ENCODE measurements at places on chromosomes 3 and 15.

GRCh38 chr3:43222590-43222989, 63.8 kb upstream of the SNRK start:
- peak; percentile 72 for DNase-seq

DNA sequence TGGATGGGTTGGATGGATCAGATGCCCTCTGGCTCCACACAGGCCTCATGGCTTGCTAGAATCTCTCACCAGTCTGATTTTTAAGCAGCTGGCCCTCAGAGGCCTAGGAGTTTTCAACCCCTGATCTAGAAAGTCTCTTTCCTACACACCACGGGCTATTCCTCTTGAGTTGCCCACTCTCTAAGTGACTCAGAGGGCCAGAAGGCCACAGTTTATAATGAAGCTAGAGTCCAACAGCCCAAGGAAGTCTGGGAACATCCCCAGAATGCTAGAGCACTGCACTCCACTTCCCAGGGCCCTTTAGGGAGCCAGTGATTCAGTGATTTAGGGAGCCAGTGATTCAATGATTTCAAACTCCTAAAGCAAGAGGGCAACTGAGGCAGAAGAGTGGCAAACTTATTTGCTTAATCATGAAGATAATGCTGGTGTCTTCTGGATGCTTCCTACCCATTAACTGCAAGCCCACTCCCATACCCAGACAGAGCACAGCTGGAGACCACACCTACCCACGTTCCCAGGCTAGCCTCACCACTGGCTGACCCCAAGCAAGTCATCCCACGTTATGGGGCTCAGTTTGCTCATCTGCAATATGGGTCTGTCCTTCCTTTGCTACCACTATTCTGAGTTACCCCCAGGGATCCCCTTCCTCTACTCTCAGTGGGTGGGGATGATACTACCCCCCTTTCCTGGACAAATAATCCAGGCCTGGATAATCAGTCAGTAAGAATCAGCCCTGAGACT, 36.7 kb downstream of the ABTB1 start:
- DNase-seq = no peak

DNA sequence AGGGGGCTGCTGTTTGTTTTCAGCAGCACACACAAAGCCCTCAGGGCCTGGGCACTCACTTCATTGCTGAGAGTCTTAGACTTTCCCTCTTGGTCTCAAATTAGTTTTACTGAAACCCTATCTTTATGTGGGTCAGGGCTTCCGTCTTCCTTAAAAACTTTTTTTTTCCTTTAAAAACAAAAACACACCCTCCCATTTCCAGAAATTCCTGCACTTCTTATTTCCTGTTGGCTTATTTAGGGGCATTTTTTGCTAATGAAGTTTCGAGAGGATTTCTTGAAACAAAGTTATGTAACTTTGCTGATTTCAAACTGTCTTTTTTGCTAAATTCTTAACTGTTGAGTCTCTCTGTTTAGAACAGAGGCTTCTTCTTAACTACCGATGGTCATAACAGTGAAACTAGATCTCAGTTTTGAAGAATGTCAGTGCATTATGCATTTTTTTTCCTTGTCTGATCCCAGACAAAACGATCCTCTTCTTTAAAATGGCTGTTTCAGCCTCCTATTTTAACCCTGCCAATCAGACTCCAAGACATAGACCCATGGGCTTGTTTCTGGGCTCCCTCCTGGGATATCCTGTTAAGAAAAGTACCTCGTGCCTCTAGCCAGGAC, 23.3 kb downstream of the ANAPC13 start:
- no peak for DNase-seq

DNA sequence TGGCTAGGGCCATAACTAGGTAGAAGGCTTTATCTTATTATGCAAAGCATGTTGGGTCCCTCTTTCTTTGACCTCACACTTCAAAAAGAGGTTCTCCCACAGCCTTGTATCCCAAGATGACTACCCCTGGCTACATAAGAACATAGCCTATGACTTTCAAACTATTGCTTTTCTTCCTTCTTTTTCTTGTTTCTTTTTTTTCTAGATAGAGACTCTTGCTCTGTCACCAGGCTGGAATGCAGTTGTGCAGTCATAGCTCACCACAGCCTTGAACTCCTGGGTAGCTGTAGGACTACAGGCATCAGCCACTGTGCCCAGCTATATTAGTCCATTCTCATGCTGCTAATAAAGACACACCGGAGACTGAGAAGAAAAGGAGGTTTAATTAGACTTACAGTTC, 47.2 kb downstream of the DIPK2A start:
- no peak for DNase-seq

DNA sequence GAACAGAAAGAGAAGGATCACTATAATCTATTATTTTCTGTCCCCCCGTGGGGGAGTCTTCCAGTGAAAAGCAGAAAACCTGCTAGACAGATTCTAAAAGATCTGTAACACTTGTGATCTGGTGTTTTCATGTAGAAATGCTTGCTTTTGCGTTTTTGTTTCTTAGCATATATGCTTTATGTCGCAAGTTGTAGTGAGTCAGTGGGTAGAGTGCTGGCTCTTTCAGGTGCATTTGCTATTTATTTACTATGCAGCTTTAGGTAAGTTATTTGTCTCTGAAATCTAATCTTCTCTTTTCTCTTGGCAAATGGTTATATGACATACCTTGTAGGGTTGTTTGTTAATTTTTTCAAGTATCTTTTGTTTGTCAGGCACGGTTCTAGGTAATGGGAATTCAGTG, 9.4 kb downstream of the AKAP13 start:
- no peak for DNase-seq

GRCh38 chr3:61169621-61170251, 81.5 kb downstream of the FHIT start:
- DNase-seq = no peak

DNA sequence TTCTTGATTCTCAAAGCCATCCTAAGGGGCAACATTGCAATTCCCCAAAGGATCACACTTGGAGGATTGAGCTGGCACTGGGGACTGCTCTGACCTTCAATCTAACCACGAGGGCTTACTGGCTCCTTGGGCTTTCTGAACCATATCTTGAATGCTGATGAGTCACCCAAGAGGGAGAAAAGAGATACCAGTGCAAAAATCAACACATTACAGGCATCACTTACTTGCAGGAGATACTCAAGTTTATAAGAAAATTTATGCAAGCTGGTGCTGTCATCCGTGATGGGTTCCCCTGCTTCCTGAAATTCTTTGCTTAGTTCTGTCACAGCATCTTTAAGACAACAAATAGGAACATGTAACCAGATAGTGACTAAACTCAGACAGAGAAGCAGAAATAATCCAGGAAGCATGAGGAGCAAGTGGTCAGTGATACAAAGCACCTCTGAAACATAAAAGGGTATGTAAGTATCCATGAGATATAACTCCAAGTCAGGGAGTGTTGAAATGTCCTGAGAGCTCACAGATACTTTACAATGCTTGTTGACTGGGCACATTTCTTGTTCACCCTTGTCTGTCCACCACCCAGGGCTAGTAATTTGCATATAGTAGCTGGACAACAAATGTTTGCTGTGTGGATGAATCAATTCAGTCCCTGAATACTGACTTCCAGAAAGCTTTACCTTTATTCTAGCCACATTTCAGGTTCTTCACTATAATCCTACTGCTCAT, 14.1 kb downstream of the FYCO1 start:
- DNase-seq = no peak

GRCh38 chr15:46266661-46267060, 631.8 kb downstream of the SQOR start:
- no peak for DNase-seq

DNA sequence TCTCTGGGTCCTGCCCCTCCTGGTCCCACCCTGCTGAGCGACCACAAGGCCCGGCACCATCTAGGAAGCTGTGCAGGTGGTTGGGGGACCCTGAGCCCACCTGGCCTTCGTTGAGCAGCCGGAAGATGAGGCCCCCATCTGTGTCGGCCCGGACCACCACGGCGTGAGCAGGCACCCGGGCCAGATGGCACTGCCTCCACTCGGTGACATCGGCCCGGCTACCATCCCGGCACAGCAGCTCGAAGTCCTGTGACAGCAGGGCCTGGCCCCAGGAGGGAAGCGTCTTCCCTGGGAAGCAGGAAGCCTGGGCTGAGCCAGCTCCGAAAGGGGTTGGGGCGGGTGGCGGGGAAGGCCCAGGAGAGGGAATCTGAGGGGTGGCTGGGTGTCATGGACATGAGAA, 12.6 kb downstream of the MELTF start:
- DNase-seq = no peak

GRCh38 chr3:72178463-72179106, 393.6 kb upstream of the PROK2 start:
- no peak for DNase-seq

DNA sequence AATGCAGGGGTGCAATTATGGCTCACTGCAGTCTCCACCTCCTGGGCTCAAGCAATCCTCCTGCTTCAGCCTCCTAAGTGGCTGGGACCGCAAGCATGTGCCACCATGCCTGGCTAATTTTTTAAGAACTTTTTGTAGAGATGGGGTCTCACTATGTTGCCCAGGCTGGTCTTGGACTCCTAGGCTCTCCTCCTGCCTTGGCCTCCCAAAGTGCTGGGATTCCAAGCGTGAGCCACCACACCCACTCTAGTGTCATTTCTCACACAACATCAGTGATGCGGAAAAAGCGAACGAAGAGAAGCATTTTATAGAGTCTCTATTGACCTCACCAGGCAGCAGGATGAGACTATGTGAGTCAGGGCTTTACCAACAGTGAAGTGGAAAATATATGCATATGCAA, 137.7 kb downstream of the PLD1 start:
- no peak for DNase-seq

DNA sequence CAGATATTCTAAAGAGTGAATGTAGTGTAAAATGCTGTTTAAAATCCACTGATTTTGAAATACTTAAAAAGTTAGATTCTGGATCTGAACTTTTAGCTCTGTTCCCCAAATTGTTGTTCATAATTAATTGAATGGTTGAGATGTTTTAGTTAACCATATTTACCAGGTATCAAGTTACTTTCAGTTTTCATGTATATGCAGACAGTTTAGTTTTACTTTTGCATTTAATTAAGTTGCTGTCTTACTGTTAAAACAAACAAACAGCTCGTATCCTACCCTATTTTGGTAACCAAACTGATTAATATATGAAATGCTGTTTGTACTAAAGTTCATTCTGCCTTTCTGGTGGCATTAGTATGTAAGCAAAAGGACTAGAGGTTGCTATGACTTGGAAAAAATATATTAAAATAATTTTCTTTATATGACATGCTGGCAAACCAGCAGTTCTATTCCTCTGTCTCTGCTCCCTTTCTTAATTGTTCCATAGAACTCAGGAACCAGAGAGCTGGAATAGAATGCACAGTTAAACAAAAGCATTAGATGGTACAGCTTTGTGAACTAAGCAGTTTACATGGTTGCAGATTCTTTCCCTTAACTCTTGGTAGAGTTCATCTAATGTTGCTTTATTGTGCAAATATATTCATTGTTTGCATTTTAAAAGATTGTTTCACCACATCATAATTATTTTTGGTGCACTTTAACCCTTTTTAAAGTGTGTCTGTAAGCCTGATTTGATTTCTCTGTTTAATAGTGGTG, 39.5 kb upstream of the SCAANT1 start:
- no peak for DNase-seq

DNA sequence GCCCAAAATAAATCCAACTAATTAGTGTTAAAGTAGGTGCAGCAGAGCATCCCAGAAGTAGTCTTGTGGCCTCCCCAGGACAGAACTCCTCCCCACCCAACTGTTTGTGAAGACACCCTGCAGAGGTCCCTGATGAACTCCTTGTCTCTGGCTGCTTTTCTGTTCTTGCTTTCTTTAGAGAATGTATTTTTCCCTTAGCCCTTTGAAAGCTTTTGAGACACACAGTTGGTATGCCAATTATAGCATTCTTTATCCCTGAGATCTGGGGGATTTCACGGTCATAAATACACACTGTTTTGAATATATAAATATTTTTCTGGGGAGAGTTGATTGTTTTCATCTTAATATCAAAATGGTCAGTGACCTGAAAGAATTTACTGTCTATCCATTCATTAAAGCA, 9.8 kb downstream of the TFG start:
- DNase-seq = no peak

DNA sequence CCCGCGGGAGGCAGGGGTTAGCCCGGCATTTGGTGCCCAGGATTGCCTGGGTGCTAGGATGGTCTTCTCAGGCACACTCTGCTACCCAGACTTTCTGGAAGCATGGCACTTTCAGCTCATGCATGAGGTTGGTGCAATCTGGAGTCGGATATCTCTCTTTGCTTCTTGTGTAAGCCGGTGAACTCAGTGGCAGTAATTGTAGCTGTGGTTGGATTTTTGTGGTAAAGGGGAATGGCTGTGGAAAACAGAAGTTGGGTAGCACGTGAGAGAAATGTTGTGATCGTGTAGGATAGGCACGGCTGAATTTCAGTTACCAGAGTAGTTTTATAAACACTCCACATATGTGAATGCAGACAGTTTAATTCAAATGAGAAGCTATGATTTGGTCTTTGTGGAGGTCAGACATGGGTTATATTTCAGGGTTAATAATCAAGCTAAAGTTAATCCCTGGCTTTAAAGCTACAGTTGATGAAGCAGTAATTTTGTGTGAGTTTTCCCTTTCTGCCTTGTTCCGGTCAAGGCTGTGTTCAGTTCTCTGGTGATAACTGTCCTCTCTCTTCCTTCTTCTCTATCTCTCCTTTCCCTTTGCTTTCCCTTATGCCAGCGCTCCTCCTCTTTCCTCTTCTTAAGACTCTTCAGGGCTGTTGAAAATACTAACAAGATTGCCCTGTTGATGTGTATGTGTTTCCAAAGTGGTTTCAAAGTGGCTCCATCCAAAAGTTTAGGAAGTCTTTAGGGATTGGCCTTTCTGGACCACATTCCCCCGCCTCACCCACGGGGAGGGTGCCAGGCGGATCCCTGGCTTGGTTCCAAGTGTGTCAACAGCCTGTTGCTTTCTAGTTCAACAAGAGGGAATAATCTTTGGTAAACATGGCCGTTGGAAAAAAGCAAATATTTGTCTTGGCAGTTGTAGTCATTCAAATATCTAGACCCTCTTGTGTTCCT, 404.6 kb upstream of the C2CD4B start:
- DNase-seq = no peak

GRCh38 chr3:194756791-194757325, 71.2 kb downstream of the FAM43A start:
- DNase-seq = no peak

- DNase-seq = no peak
Measured at GRCh38 chr3:3689601-3690375, 109.4 kb upstream of the LRRN1 start.
